ENCODE measurements at places on chromosomes 4 and X.

GRCh38 chr4:54961357-54961975 is 163.9 kb downstream of the KDR start:
- DNase-seq: peak; percentile 34

- DNase-seq: no peak
Measured at GRCh38 chrX:150506020-150506419, 62.4 kb upstream of the MTM1 start.

- DNase-seq: no peak
Measured at GRCh38 chr4:100799761-100800539, 282.1 kb upstream of the EMCN start.

GRCh38 chrX:115583496-115584004 is 22.6 kb downstream of the PLS3 start:
- no peak for DNase-seq

DNA sequence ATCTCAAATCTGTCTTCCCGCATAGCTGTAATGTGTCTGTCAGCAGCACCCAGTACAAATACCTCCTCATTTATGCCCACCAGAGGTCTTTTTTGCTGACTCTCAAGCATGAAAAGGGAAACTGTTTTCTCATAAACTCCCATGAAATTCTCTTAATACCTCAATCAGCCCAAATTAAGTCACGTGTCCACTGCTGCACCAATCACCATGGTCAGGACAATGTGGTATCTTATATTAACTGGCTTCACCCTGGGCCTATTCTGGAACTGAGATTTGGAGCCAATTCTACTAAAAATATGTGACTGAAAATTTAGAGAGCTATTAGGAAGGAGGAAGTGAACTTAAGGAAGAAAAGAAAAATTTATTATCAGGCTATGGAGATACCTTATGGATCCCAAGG is 58.4 kb downstream of the IL21 start:
- no peak for DNase-seq

- DNase-seq: no peak
Measured at GRCh38 chr4:79759793-79760192, 313.2 kb downstream of the ANTXR2 start.

DNA sequence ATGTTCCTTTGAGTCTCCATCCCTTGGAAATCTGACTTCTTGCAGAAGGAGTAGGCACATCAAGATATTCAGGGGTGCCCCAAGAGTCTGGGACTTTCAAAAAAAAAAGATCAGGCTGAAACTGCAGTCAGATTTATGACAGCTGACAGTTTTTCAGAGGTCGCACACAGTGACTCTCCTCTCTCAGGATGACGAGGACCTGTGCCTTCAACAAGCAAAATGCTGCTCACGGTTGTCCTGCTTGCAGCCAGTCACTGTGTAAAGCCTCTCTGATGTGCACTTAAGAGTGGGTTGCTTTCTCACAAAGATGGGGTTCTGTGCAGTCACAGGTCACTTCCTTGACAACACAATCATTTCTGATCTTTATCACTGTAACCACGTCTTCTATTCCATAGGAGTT is 178.2 kb downstream of the PTTG2 start:
- no peak for DNase-seq

DNA sequence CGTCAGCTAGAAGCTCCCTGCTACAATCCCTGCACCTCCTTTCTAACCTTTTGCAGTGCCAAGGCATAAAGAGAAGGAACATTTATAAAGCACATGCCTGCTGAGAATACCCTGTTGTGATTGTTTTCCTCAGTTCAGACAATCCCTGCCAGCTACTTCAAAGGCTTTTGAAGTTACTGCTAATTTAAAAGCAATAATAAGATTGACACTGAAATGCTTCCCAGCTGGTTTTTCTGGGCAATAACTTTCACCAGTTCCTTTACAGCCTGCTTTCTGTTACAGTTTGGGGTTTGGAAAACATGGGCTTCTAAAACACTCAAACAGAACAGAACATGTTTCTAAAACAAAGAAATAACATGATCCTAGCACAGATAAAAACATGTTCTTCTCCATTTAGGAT is 232.3 kb upstream of the CPEB2 start:
- DNase-seq: no peak

DNA sequence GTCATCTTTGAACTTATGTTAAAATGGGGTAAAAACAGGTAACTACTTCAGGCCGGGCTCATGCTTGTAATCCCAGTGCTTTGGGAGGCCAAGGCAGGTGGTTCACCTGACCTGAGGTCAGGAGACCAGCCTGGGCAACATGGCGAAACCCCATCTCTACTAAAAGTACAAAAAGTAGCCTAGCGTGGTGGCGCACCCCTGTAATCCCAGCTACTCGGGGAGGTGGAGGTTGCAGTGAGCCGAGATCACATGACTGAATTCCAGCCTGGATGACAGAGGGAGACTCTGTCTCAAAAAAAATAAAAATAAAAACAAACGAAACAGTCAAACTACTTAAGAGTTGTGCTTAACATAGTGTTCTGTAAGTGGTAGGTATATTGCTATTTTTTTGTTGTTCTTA is 2.5 kb downstream of the DDX3X start:
- no peak for DNase-seq

- DNase-seq: no peak
Measured at GRCh38 chrX:124194901-124195300, 137.6 kb upstream of the TEX13D start.

- no peak for DNase-seq
Measured at GRCh38 chr4:8314691-8315255, 45.2 kb downstream of the HTRA3 start.

DNA sequence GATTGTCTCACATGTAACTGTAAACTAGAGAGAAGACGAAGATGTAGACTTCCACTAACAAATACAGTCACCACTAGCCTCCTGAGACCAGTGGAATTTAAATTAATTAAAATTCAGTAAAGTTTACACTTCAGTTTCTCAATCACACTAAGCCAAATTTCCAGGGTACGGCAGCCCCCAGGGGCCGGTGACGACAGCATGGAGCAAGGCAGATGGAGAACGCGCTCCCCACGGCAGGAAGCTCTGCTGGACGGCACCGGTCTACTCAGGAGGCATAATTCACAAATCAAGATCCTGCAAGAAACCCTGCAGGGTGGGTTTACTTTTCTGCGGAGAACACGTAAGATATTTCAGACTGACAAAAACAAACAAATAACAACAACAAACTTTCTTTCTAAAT is 80.7 kb downstream of the FAT1 start:
- DNase-seq: no peak

DNA sequence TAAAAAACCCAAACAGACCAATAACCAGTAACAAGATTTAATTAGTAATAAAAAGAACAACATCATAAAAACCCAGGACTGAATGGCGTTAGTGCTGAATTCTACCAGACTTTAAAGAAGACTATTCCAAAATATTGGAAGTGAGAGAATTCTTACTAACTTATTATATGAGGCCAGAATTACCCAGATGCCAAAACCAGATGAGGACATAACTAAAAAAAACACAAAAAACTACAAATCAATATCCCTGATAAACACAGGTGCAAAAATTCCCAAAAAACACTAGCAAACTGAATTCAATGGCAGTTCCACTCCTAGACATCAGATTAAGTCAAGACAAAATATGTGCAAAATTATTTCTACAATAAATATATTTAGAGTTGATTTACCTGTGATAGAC is 400.1 kb upstream of the PABPC4L start:
- no peak for DNase-seq

- DNase-seq: no peak
Measured at GRCh38 chrX:134634691-134635090, 23.6 kb downstream of the PLAC1 start.

Measured in COR-L47 (cell line).